NAMALWA (cell line): ENCODE measurements at places on chromosomes 3 and 15.
A peak's percentile ranks its signal among the peaks of the same experiment; 100 is the strongest.

- no peak for DNase-seq
Observed at GRCh38 chr3:52321481-52321880, 5.4 kb downstream of the DNAH1 start.

DNA sequence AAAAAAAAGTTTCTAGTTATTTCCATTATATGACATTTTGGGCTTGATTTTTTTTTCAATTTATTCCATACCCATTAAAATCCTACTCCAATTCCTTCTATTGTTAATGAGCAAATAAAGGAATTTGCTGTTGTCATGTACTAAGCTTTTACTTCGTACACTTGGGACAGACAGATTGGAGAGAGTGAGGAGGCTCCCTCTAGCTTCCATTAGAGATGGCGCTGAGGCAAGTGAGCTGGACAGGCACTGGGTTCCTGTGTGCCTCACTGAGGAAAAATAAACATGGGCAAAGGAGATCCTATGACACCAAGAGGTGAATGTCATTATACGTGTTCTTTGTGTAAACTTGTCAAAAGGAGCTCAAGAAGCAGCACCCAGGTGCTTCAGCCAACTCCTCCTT is 441.1 kb upstream of the MDFIC2 start:
- no peak for DNase-seq

DNA sequence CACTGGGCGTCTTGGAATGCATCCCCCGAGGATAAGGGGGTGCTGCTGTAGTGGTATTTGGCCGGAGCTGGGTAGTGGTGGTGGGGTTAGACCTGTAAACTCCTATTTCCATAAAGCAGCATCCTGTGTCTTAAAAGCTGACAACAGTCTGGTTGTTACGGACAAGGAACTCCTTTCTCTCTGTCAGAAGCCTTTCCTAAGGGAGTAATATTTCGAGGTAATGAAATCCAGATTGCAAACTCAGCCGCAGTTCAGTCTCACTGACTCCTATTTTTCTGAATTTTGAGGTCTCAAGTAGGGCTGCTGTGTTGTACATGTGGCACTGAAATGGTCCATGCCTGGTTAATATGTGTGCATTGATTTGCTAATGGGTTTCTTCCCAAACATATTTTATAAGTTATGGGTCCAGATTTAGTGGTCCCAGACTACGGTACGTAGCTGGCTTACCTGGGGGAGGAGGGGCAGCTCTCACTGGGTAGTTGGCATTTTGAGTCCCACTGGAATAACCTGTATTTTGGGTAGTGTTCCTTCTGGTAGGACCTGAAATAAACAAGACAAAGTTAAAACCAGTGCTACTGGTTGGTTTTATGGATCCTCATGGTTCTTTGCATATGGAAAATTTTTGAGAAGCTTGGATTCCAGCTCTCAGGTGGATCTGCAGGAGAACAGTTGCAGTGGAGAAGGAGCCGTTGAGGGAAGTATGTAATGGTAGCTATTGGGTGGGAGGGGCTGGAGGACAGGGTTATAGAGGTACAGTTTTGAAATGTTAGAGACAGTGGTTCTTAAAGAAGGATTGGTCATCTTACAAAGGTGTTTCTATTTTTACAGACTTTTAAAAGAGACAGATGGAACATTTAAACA is 48.6 kb upstream of the LDHAL6B start:
- no peak for DNase-seq

DNA sequence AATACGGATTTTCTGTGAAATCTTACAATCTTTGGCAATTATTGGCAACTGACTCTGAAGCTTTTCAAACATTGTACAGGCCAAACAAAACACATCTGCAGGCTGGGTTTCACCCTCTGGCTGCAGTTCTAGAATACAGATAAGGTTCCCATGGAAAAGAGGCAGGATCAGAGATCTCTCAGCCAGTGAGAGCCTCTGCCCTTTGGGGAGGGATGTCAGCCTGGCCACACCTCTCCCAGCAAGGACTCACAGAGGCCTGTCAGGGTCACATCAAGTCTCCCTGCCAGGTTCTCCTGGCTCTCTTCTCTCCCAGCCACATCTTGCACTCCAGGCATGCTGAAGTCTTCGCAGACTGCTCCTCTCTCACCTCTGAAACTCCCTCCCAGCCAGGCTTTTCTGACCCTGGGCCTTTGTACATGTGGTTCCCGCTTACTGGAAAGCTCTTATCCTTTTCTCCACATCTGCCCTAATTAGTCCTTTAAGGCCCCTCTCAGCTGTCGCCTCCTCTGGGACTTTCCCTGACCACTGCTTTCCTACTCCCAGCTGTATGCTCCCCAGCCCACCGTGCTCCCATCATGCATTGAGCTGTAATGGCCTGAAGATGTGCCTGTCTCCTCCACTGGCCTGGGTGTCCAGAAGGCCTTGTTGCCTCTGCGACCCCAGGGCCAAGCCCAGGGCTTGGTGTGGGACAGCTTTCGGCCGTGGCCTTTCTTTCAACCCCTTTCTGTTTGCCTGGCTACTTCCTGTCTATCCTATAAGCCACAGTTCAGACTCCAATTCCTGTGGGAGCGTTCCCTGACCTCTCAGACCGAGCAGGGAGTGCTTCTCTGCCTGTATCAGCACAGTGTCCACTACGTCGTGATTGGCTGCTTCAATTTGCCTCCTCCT is 4.3 kb downstream of the RBP1 start:
- no peak for DNase-seq

GRCh38 chr3:72320955-72321303 is 527.3 kb downstream of the SHQ1 start:
- no peak for DNase-seq

DNA sequence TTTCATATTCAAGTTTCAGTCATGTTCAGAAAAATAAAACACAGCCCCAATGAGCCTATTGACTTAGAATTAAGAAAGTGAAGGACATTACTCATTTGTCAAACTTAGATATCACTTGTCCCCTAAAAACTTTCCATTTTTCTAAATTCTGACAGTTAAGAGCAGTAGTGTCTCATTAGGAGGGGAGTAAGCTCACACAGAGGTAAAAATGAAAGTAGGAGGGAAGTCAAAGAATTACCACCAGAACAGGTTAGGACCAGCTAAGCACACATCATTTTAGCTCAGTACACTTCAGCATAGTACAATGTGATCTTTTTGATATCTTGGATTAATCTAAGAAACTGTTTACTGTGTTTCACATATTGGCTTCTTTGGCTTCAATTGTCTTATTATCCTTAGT is 64.3 kb downstream of the OSTN start:
- no peak for DNase-seq

DNA sequence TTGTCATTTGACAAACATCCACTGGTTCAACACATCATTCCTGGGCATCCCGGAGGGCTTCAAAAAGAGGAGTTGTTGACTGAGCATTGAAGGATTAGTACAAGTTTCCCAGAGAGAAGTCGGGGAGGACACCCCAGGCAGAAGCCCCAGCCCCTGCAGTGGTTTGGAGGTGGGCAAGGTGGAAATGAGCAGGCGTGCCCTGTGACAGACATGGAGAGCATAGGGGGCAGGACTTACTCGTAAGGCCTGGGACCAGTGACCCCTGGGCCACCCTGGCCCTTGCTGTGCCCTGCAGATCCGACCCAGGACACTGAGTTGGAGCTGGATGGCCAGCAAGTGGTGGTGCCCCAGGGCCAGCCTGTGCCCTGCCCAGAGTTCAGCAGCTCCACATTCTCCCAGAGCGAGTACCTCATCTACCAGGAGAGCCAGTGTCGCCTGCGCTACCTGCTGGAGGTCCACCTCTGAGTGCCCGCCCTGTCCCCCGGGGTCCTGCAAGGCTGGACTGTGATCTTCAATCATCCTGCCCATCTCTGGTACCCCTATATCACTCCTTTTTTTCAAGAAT is 5.9 kb downstream of the PARP3 start:
- DNase-seq: no peak

- no peak for DNase-seq
Observed at GRCh38 chr15:70618929-70619328, 144.4 kb downstream of the UACA start.

- peak; percentile 65 for DNase-seq
Observed at GRCh38 chr3:377158-377561, 180.6 kb downstream of the CHL1 start.

- DNase-seq: no peak
Observed at GRCh38 chr15:70098153-70098460, 390 bp upstream of the TLE3 start.

GRCh38 chr3:64365877-64366276 is 140.6 kb upstream of the PRICKLE2 start:
- DNase-seq: no peak

- peak; percentile 67 for DNase-seq
Observed at GRCh38 chr3:185332026-185332735, 30.8 kb upstream of the MAP3K13 start.

DNA sequence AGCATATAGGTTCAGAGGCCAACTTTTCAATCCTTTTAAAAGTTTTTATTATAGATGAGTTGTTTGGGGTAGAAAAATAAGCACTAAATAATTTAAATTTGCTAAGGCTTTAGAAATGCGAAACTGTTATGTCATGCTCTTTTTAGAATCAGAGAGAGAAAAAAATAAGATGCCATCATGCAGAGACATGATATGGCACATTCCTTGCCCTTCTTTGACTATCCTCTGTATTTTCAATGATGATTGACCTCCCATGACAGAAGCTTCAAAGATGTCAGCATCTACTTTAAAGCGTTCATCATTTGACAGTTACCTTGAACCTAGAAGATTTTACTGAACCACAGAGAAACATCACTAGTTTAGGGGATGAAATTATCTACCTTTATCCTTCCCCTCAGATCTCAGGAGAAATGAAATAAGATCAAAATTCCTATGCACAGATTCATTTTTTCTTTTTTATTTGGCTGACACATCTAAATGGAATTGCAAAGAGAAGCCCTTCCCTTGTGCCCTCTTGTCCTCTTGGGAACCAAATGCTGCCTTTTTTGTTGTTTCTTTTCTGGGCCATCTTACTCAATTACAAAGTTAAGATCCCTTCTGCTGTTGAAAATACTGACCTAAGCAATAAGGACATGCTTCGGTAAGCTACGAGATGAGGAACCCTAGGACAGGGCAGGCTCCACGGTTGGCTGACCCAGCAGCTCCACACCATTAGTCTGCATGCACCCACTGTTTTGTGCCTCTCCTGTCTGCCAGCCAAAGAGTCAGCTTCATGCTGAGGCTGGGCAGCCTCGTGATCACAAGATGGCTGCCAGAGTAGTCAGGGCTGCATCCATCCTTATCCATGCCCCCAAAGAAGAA is 289.7 kb upstream of the TPM1 start:
- DNase-seq: no peak

DNA sequence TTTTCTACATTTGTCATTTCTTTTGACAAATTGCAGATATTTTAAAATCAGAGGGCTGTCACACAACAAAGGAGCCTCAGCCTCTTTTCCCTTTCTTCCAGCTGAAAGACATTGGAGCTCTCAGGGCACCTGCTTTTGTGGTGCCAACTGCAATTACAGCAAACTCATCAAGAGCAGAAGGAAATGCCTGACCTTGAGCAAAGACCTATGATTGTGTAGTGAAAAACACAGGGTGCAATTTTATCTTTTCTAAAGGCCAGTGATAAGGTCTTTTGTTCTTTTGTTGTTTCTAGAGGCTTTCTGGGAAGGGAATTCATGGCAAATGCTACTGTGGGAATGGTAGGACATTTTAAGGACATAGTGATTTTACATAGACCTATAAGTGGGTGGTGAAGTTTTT is 214.3 kb downstream of the OXSM start:
- no peak for DNase-seq

- no peak for DNase-seq
Observed at GRCh38 chr3:177565981-177566380, 368.7 kb upstream of the TBL1XR1 start.

DNA sequence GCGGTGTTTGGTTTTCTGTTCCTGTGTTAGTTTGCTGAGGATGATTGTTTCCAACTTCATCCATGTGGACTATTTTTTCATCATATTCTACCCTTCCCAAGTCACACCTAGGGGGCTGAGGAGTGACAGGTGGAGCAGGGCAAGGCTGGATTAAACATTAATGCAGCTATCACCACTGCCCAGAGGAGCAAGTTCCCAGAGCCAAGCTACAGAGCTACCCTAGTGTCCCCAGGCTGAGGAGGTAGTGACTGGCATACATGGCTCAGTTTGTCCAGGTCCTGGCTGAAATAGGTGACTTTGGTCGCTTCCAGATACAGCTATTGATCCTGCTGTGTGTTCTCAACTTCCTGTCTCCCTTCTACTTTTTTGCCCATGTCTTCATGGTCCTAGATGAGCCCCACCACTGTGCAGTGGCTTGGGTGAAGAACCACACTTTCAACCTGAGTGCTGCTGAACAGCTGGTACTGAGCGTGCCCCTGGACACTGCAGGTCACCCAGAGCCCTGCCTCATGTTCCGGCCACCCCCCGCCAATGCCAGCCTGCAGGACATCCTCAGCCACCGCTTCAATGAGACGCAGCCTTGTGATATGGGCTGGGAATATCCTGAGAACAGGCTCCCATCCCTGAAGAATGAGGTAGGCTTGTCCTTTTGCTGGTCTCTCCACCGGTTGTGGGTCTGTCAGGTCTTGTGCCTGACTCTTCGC is at the start of gene SLC22A13:
SLC22A13 (plus strand) TSS at position 209 of the 704 bp plus-strand sequence; CDS start at position 258, 49 bp downstream.
- DNase-seq: no peak

DNA sequence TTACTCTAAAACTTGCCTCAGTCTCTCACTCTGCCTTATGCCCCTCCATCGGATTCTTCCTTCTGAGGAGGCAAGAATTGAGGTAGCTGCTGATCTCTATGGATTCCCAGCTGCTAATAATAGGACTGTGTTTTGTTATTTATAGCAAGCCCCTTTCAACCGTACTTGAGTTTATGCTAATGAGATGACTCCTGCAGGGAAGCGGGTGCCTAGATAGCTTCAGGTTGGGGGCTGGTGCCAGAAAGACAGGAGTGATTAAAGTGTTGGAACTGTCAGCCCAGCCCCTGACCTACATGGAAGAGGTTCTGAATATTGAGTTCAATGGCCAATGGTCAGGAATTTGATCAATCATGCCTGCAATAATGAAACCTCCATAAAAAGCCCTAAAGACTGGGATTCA is 21.8 kb upstream of the LIMD1 start:
- DNase-seq: no peak

GRCh38 chr3:126003447-126004190 is 34.6 kb downstream of the ROPN1B start:
- DNase-seq: no peak

GRCh38 chr3:107241217-107241616 is 136.0 kb upstream of the CCDC54 start:
- DNase-seq: peak; percentile 64

GRCh38 chr3:136835813-136836510 is 17.0 kb downstream of the SLC35G2 start:
- DNase-seq: no peak

DNA sequence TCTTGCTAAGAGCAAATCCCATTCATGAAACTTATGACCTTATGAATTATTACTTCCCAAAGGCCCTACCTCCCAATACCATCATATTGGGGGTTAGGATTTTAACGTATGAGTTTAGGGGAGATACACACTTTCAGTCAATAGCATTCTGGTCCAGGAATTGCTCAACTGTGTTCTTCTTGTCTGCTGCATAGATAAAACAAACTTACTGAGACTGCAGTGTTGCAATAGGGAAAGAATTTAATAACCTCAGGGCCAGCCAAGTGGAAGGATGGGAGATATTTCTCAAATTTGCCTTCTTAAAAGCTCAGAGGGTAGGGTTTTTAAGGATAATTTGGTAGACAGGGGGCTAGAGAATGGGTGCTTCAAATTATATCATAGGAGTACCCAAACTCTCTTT is 625.8 kb downstream of the OTOL1 start:
- DNase-seq: no peak
